ENCODE measurements at places on chromosomes 2 and 18.

DNA sequence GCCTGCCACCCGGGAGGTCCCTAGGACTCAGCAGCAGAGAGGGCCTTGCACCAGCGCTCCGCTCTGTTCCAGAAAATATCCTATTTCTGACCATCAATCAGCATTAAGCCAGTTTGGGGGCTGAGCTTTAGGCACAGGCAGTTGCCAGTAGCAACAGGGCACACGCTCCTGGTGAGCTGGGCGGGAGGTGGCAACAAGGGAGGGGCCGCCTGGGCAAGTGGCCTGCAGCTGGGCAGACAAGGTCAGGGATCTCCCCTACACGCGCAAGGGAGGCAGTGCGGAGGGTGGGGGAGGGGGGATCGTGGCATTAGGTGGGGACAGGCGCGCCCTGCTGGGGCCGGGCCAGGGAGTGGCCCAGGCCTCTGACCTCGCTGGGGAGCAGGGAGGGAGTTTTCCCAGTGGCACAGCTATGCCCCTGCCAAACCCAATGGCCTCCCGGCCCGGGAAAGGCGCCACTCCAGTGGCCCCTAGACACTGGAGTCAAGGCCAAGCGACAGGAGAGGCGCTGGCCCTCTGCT is 302.8 kb downstream of the NCKAP5 start:
- DNase-seq: no peak

DNA sequence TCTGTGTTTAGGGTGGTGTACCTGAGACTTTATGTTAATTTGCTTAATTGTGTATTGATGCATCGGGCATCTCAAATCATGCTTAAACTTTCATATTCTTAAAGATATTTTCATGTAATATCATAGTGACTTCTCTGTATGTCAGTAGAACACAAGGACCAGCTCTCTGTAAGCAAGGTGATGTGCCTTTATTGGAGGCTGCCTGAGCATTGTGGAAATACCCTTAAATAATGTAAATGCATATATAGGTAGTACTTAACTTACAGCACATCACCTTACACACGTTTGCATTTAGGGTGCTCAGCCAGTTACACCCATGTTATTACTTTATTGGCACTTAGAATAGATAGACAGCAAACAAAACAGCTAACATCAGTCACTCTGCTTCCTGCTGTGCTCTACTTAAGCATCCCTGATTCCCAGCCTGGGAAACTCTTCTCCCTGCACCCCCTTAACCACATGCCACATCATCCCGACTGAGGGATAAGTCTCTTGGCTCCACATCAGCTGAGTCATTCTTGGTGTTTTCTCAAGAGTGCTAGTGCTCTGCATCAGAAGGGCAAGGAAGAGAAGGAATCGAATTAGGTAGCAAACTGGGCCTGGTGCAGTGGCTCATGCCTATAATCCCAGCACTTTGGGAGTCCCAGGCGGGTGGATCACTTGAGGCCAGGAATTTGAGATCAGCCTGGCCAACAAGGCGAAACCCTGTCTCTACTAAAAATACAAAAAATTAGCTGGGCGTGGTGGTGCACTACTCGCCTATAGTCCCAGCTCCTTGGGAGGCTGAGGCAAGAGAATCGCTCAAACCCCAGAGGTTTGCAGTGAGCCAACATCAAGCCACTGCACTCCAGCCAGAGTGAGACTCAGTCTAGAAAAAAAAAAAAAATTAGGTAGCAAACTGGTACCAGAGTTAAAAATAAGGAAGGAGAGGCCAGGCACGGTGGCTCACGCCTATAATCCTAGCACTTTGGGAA is 108.7 kb downstream of the MAP3K20 start:
- peak; percentile 95 for DNase-seq

- no peak for DNase-seq
Measured at GRCh38 chr2:182064019-182064778, 78.5 kb downstream of the PPP1R1C start.

- no peak for DNase-seq
Measured at GRCh38 chr2:235001237-235002133, 49.7 kb downstream of the SH3BP4 start.

DNA sequence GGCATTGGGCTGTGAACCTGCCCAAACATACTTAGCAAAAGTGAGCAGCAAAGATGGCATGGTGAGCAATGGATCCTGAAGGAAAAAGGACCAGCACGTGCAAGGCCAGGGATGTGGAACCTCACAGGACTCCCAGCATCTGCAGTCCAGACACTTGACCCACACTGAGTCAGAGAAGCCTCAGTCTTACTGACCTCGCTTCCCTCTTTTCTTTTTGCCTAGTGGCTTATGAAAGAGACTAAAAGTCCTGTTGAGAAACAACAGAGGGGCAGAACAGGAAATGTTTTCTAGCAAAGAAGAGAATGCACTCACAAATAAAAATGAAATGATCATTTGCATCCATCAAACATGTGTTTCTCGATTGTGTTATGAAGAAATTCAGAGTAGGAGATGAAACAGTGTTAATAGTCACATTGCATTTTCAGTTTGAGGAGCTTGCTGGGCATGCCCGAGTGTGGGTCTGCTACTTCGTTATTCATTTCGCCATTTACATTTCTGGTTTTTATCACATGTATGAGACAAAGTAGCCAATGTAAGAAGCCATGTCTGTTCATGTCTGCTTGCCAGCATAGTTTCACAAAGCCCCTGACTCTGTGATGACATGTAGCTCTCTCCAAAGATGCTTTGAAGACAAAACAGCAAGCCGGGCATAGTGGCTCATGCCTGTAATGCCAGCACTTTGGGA is 118.4 kb downstream of the INO80D start:
- DNase-seq: no peak
